Activated CD4-positive, alpha-beta T cell treated with anti-CD3 and anti-CD28 coated beads, Interleukin-10, Interleukin-2, amounts not matched to agents 100 ng/mL and 50 ng/mL, durations not matched to agents 16 hours and 8 hours (primary cell): ENCODE measurements at places on chromosomes 5 and 9.
A peak's percentile ranks its signal among the peaks of the same experiment; 100 is the strongest.

- no peak for DNase-seq
These were observed 86.9 kb upstream of the GDNF start for GRCh38 chr5:37926732-37927131.

- DNase-seq = no peak
These were observed 61.6 kb downstream of the ICE1 start for GRCh38 chr5:5483880-5484598.

- DNase-seq = peak; percentile 17
These were observed 18.2 kb downstream of the RIOK2 start for GRCh38 chr5:97164846-97165245.

DNA sequence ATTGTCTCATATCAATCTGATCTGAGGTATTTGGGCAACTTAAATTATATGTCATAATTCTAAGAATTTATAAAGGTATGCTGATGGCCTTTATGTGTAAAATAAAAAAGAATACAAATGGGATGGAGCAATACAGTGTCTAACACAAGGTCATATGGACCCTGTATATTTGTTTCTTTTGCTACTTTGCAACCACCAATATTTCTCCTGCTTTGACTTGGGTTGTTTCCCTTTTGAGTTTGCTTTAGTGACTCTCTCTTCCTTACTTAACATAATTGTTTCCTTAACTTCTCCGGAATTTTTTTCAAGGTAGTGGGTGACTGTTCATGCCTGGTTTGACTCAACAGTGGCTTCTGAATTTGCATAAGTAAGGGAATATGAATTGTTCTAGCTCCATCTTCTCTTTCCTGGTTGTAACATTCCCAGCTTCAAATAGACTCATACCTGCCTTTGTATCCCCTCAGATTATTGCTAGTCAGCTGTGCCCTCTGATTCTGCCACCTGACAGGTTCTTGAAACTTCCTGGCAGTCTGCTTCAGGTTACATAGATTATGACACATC is 30.2 kb upstream of the ANXA1 start:
- peak; percentile 7 for DNase-seq

DNA sequence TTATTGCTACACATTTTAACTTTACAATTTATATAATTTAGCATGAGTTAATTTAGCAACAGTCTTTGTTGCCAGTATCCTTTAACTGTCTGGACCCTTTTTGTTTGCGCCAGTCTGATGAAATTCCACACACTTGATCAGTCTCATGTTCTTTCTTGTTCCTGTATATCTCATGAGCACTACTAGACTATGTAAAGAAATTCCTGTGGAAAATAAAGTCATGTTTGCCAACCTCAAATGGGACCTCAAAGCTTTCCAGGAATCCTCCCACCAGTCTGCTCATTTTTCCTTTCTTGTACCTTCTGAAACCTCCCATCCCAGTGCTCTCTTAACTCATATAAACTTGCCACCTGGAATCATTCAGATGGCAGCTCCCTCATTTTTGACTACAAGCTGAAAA is 8.0 kb downstream of the DMXL1 start:
- DNase-seq = peak; percentile 7
